ENCODE measurements at places on chromosomes 7 and 10.
A peak's percentile ranks its signal among the peaks of the same experiment; 100 is the strongest.

- no peak for DNase-seq
These were observed 108.7 kb downstream of the DIP2C start for GRCh38 chr10:580778-581177.

DNA sequence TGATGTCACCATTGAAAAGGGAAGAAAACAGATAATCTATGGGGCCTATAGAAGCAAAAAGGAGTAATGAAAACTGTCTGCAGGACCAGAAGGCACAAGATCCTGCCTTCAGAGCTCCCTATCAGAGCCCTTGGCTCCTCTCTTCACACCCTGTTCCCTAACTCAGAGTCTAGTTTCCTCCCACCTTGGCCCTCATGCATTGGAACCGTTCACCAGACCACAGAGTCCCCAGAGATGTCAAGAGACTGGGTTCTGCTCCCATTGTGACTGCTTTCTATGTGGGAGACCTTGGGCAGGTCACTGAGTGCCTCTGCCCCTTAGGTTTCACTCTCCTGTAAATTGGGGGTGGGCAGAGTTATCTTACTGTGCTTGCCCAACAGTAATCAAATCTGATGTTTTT, 80.1 kb upstream of the RPA3 start:
- no peak for DNase-seq

GRCh38 chr10:126204320-126204719, 184.0 kb downstream of the ADAM12 start:
- no peak for DNase-seq

DNA sequence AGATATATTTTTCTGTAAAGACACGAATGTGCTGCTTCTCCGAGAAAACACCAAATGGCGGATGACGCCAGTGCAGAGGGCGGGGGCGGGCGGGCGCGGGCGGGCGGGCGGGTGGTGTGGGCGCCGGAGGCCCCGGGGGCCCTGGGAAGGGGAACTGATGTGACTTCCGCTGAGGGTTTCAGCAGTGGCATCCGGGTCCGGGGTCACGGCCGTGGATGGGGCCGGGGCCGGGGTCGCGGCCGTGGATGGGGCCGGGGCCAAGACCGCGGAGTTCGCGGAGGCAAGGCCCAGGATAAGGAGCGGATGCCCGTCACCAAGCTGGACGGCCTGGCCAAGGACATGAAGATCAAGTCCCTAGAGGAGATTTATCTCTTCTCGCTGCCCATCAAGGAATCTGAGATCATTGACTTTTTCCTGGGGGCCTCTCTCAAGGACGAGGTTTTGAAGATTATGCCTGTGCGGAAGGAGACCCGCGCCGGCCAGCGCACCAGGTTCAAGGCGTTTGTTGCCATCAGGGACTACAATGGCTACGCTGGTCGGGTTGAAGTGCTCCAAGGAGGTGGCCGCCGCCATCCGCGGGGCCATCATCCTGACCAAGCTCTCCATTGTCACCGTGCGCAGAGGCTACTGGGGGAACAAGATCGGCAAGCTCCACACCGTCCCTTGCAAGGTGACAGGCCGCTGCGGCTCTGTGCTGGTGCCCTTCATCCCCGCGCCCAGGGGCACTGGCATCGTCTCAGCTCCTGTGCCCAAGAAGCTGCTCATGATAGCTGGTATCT, 20.3 kb upstream of the IGF2BP3 start:
- DNase-seq = no peak

GRCh38 chr7:84790882-84791281, 396.0 kb downstream of the SEMA3D start:
- DNase-seq = no peak

GRCh38 chr7:40805361-40805760, 670.6 kb downstream of the SUGCT start:
- DNase-seq = no peak

- DNase-seq = no peak
These were observed 5.3 kb downstream of the PARD3 start for GRCh38 chr10:34809796-34810195.

DNA sequence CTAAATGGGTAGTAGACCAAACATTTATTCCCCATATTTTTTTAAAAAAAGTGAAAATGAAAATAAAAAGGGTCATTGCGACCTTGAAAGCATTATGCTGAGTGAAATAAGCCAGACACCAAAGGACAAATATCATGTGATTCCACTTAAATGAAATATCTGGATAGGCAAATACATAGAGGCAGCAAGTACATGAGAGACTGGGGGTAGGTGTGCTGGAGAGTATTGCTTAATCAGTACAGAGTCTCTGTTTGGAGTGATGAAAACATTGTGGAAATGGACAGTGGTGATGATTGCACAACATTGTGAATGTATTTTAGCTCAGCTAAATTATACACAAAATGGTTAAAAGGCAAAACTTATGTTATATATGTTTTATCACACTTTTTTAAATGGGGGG, 169.4 kb downstream of the AKR1D1 start:
- DNase-seq = no peak

DNA sequence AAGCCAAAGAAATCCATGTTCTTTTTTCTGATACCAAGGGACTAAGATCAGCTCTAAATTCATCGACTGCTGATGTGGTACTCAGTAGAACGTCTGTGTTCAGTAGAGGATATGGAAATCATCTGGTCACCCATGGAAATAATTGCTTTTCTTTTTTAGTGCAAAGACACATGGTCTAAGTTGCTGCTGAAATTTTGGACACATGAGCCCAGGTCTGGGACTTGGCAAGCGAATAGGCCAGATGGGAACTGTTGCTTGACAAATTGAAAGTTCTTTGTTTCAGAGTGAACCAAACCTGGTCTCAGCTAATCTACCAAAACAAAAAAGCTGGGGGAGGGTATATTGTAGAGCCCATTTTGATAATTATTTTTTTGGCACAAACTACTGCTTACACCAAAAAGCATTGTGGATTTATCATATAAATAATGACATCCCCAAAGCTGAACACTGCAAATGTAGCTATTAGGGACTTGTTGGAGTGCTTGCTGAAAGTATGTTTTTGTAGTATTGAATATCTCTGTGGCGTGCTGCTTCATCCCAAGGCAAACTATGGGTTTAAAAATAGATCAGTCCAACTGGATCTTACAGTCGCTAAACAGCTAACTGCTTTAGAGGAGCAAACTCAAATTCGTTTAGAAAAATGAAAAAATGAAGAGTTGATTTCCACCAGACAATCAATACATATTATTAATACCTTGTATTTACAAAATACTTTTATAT, 144.7 kb downstream of the TRIL start:
- DNase-seq = no peak

- no peak for DNase-seq
These were observed 90.4 kb downstream of the ABCA13 start for GRCh38 chr7:48261696-48262095.

GRCh38 chr7:98807068-98808048, 62.5 kb downstream of the TMEM130 start:
- DNase-seq = no peak

- no peak for DNase-seq
These were observed 261.4 kb downstream of the ZMYND11 start for GRCh38 chr10:396535-397220.

- DNase-seq = no peak
These were observed 806.1 kb downstream of the TNS3 start for GRCh38 chr7:46775776-46776175.

DNA sequence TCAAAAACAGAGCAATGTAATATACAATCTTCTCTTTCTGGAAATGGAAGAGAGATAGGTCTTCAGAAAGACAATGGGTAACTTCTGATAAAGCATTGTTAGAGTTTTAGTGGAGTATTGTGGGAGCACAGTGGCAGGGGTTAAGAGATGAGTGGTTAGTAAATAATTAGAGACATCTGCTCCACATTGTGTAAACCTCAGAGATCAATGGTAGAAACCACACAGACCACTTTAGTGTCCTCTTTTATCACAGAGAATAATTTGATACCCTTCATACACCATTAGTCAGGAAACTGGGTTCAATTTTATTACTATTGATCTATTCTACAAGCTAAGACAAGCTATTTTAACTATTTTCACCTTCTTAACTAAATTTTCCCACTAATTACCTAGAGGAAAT, 35.9 kb upstream of the MAGI2 start:
- no peak for DNase-seq

DNA sequence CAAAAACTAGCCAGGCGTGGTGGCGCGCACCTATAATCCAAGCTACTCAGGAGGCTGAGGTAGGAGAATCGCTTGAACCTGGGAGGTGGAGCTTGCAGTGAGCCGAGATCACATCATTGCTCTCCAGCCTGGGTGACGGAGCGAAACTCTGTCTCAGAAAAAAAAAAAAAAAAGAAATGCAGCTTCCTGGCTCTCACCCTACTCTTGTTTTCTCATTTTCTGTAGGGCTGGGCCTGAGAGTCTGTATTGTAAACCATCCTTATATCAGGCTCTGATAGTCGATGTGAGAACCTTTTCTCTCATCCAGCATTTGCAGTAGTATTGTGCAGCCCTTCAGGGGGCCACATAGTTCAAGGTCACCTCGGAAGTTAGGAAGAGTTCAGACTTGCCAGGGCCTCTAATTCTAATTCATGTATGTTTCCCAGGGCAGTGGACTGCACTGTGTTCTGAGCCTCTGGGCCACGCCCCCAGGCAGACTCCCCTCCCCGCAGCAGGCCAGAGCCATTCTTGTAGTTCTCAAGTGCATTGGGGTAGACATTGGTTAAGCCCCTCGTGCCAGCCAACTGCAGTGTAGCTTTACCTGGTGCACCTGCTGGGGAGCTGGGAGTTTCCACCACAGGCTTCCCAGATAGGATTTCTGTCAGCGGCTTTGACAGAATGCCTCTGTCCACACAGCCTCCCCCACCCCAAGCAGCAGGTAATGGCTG, 38.3 kb upstream of the PDCD4 start:
- no peak for DNase-seq

GRCh38 chr10:89837165-89838043, 136.0 kb downstream of the KIF20B start:
- peak; percentile 81 for DNase-seq

GRCh38 chr10:66151346-66151745, 774.5 kb upstream of the LRRTM3 start:
- DNase-seq = no peak

DNA sequence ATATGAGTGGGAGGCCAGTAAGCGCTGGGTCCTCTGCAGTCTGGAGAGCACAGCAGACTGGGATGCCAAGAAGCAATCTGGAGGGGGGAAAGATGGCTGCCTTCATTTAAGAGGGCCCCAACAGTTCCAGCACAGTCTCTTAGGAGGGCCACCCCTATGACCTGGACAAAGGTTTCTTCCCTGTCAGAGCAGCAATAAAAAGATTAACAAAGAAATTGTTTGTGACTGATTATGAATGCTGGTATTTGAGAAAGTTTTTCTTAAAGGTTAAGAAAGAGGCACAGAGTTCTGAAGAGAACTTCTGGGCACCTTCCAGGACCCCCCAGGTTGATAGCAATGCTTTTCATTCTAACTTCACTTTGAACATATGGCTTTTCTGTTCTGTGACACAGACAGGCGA, 52.3 kb downstream of the CYP26A1 start:
- DNase-seq = no peak

GRCh38 chr7:99331002-99331401, 5.3 kb downstream of the ARPC1A start:
- DNase-seq = no peak

DNA sequence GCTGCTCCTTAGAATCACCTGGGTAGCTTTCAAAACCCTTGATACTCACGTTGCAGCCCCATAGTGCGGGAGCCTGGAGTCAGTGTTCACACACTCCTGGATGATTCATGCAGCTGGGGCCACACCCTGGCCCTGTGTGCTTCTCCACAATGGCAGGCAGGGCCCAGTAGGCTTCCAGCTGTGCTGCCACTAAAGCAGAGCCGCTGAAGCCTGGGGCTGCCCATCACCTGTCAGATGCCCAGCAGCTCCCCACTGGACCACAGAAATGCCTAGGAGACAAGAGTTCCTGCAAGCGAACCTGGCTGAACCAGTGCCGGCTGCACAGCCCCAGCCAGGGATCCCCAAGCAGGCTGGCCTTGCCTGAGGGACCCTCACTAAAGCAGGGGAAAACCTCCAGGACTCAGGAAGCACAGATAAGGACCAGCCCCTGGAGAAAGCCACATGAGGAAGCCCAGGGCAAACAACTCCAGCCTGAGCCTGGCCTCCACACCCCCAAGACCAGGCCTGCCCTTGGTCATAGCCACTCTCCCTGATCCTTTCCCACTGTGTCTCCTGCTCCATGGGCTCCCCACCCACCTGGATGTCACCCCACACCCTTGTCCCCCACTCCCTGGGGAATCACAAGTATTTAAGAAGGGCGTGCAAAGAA, 111.9 kb downstream of the GRID1 start:
- DNase-seq = no peak

GRCh38 chr10:92131275-92131820, 159.5 kb downstream of the CPEB3 start:
- no peak for DNase-seq

DNA sequence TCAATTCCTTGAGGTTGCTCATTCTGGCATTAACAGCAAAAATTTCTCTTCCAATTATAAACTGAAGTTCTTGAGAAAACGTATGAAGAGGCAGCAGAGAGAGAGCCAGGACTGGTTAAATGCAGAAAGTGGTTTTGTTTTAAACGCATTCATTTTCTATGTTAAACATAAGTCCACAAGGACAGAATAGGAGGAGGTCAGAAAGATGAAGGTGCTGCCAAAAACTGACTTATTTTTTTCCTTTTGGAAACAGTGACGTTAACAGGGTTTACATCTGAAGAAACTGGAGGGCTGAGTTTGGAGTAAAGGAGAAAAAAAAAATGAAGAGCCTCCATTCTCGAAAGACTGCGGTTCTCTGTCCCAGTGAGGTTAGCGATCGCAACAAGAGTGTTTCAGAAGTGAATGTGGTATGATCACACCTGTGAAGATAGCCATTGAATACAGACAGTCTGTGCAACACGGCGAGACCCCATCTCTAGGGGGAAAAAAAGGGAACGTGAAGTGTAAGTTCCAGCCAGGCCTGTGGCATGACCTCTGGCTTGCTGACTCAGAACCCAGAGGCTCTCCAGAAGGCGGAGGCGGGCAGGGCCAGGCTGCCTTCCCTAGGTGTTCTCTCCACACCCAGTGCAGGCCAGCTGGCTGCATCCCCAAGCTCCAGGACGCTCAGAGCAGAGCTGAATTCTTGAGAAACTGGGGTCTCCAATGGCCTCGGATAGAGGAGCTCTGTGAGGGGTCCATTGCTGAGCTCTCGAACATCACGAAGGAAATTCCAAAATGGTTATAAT, 84.0 kb downstream of the CHST15 start:
- DNase-seq = peak; percentile 45

- no peak for DNase-seq
These were observed 146.3 kb downstream of the HIBADH start for GRCh38 chr7:27516421-27516820.

GRCh38 chr10:73893426-73893825, 17.5 kb upstream of the PLAU start:
- DNase-seq = no peak
